Astrocyte of the cerebellum (primary cell): ENCODE measurements at places on chromosomes 3 and 15.

DNA sequence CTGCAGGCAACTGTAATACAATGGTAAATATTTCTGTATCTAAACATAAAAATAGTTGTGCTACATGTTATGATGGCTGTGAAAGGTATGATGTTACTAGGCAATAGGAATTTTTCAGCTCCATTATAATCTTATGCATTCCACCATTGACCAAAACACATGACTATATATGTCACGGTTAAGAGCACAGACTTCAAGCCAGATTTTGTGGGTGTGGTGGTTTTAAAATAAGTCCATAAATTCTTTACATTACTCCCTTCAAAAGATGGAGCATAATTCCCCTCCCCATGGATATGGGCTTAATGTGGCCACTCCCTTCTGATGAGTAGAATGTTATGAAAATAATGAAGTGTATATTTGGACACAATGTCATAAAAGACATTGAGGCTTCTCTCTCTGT is 88.4 kb upstream of the TBC1D5 start:
- no peak for DNase-seq

DNA sequence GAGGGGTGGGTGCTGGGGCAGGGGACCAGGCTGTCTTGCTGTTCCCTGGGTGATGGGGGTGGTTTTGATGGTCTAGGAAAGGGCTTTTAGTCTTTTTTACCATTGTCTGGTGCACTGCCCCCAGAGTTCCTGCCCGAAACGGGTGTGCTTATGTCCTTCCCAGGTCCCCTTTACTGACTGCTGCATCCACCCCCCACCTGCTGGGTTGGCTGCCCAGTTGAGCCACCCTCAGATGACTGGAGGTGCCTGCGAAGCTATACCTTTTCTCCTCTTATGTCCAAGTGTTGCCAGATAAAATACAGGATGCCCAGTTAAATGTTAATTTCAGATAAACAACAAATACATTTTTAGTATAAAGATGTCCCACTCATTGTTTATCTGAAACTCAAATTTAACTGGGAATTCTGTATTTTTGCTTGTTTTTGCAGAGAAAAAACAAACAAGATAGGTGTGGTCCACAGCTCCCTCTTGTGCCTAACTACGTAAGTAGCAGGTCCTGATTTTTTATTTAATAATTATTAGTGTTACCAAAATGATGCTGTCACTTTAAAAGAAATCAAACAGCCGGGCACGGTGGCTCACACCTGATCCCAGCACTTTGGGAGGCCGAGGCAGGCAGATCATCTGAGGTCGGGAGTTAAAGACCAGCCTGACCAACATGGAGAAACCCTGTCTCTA is 6.1 kb upstream of the RPP14 start:
- DNase-seq = no peak

DNA sequence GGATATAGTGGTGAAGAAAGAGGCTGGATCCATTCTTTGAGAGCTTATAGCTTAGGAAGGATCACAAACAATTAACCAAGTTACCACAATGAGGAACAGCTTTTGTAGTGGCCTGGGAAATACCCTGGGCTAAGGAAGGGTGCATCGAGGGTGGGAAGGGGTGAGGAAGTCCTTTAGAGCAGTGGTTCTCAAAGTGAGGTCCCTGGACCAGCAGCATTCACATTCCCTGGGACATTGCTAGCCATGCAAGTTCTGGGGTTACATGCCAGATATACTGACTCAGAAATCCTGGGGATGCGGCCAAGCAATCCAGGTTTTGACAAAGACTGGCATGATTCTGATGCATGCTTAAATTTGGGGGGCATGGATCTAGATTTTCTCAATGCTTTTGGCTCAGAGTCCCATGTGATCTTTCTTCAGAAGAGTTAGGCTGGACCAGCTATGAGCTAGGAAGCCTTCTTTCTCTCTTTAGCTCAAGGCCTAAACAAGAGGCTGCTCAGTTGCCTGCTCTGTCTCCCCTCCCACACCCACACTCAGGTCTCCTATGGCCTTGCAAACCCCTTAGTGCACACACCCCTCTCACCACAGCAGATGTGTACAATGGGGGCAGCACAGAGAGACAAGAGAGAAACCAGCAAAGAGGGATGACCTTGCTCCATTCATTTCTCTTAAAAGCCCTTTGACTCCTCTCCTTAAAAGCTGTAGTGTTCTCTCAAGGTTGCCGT is 1.8 kb upstream of the CCR1 start:
- no peak for DNase-seq

DNA sequence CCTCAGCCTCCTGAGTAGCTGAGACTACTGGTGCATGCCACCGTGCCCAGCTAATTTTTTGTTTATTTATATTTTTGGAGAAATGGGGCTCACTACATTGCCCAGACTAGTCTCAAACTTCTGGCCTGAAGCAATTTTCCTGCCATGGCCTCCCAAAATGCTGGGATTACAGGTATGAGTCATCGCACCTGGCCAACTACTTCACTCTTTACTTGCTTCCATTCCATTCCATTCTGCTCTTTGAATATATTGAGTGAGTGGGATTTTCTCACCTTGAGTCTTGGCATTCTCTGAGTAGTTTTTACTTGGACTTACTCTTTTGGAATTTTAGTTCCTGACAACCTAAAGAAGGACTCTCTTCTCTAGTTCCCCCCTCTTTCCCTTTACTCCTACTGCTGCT is 93.8 kb upstream of the UNC13C start:
- no peak for DNase-seq

DNA sequence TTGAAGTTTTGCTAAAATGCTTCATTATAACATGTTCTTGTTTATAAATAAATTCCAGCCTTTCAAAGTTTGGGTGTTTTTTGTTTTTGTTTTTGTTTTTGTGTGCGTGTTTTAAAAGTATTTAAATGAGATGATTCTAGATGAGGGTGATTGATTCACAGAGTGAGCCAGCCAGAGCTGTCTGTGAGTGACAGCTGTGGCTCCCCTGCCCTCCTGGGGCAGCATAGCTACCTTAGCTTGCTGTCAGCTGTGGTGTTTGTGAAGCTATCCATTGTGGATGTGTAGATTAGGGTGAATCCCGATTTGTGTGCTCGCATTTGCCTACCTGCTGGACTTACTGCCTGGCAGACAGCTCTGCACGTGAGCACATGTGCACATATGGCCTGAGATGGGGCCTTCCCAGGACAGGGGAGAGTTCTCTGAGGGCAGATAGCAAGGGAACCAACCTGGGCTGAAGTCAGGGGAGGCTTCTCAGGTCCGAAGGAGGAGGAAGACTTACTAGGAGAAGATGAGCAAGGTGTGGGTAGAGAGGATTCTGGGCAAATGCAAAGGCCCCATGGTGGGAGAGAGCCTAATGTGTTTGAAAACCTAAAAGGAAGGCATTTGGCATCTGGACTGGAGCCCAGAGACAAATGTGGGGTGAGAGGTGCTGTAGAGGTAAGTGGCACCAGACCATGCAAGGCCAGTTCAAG is 124.2 kb downstream of the EEFSEC start:
- no peak for DNase-seq

DNA sequence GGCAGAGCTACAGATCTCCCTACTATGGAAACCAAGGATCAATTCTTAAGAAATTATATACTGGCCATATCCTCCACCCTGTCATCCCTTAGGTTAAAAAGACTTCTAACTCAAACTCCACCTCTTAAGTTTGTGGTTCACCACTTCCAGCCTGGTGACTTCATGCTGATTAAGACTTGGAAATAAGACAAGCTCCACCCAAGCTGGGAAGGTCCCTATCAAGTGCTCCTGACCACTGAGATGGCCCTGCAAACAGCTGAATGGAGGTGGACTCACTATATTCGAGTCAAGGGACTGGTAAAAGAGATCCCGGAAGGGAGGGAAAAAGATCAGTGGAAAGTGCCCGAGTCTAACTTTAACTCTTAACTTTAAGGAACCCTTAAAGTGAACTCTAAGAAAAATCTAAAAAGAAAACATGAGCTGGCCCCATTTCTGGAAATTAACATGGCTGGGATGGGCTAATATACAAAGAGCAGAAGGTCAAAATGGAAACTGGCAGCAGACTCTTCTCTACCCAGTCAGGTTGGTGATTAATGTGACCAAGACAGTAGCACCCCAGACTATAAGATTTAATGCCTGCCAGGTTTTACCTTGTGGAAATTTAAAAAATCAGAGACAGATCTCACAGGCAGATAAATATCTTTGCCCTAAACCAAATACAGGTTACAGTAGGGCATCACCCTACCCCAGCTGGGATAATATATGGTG is 43.9 kb downstream of the PPCDC start:
- no peak for DNase-seq

DNA sequence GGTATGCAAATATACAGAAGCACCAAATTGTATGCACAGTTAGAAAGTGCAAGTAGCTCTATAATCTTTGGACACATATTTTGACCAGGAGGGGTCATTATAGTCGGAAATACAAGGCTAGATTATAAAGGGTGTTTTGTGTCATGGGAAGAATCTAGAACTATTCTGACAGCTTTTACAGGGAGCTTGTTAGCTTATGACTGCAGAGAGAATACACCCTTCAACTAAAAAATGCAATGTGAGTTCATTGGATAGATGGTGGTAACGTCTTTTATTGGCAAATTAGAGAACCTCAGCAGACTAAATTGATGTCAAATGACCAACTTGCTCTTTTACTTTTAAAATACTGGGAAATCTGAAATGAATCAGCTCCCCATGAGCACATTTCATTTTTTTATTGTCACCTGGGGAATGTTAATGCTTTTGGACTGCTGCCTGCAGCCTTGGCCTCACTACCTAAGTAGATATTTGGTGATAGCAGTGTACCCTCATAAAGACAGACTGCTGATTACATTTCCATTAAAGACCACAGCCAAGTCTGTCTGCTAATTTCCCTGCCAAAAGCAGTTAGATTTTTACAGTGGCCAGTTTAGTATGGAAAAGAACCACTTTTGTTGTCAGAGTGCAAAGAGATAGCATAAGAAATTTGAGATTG is 515.9 kb upstream of the DPPA4 start:
- DNase-seq = no peak
